Activated effector memory CD4-positive, alpha-beta T cell treated with anti-CD3 and anti-CD28 coated beads, Interleukin-2, amount 50 U/mL, for 16 hours (primary cell): ENCODE measurements at places on chromosomes 4 and X.

GRCh38 chr4:106978046-106978774, 57.9 kb downstream of the DKK2 start:
- DNase-seq = no peak

GRCh38 chr4:74374561-74375327, 9.8 kb downstream of the EREG start:
- peak; percentile 61 for DNase-seq

- no peak for DNase-seq
Observed at GRCh38 chrX:107603429-107604159, 24.7 kb upstream of the PRPS1 start.

DNA sequence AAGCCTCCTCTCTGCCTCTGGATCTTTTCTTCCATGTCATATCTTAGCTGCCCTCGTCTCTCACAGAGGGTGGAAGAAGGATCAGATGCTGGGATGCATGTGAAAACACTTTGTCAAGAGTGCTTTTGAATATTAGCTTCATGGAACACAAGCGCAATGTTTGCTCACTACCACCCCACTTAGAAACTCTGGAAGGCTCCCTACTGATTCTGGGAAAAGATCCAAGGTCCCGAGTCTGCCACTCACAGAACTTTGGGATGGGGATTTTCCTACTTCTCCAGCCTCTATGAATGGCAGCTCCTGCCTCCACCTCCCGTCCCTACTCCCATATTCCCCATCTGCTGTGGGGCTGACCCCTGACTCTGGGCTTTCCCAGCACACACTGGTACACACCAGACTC, 40.2 kb upstream of the CRMP1 start:
- no peak for DNase-seq

GRCh38 chr4:189613207-189613606, 327.5 kb upstream of the FRG1 start:
- no peak for DNase-seq

- DNase-seq = no peak
Observed at GRCh38 chr4:37652747-37653527, 33.2 kb downstream of the RELL1 start.

DNA sequence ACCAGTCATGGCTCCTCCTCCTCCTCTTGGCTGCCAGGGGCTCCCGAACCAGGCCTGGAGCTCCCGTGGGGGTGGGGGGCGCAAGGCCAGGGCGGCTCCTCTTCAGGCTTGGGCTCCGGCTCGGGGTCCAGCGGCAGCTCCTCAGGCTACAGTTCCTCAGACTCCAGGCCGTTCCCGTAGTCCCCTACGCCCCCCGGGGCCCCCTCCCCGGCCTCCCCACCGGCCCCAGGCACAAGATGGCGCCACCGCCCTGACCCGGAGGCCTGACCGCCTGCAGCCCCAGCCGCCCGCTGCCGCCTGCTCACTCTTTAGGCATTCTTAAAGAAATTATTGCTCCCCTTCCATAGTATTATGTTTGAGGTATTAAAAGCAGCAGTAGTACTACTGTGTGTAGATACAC, 54.5 kb downstream of the TAF1 start:
- DNase-seq = no peak

DNA sequence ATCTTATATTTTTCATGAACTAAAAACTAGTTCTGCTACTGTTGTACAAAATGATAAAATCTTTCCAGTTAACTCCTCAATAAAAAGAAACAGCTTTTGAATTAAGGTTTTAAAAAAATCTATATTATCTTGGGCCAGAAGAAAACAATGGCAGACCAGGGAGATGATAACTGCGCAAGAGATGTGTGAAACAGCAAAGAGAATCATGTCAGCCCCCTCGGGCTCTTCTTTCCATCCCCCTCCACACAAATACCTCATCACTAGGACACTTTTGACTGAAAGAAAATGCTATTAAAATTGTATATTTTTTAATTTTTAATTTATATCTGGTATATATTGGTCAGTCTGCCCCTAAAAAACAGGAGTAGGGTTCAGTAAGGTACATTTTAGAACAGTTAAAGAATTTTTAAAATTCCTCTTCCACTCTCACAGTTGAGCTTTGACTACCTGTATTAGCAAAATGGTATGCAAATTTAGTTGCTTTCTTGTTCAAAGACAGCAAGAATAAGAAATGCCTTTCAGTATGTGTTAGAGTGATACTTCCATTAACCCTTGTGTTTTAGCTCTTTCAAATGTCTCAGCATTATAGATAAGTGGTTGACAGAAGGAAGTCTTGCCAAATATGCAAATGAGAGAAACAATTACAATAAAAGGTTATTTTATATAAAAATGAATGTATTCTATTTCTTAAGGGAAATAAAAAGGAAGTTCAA, 36.4 kb upstream of the LCORL start:
- no peak for DNase-seq

DNA sequence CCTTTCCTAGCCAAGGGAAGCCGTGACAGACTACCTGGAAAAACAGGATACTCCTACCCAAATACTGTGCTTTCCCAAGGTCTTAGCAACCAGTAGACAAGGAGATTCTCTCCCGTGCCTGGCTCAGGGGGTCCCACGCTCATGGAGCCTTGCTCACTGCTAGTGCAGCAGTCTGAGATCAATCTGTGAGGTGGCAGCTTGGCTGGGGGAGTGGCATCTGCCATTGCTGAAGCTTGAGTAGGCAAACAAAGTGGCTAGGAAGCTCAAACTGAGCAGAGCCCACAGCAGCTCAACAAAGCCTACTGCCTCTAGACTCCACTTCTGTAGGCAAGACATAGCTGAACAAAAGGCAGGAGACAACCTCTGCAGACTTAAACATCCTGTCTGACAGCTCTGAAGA, 177.1 kb downstream of the PARM1 start:
- DNase-seq = no peak

DNA sequence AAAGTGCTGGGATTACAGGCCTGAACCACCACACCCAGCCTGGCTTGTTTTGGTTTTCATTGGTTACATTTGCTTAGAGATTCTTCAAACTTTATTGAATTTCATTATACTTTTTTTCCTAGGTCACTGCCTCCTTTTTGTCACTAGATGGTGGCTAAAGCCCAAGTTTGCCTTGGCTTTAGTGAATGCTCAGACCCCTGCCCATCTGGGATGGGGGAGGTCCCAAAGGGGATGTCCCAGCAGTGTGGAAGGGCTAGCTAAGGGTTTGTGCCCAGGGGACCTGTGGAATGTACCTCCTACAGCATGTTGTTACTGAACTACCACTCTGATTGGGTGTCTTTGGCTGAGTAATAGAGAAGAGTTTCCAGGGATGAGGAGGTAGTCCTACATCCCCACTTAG, 58.4 kb downstream of the CEP135 start:
- DNase-seq = no peak

DNA sequence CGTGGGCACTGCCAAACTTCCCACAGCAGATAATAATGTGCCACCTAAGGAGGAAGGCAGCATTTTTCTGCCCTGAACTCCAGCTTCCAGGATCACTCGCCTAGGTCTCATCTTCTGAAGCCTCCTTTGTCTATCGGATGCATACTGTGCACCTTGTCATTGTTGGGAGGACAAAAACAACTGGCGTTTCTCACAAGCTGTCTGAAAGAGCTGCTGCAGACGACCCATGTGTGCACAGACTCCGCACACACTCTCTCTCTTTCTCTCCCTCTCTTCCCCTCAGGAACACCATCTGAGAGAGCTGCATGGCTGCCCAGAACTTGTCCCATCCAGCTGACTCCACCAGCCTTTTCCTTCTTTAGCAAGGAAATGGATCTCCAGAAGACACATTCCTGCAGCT, 83.0 kb downstream of the MAML3 start:
- no peak for DNase-seq

DNA sequence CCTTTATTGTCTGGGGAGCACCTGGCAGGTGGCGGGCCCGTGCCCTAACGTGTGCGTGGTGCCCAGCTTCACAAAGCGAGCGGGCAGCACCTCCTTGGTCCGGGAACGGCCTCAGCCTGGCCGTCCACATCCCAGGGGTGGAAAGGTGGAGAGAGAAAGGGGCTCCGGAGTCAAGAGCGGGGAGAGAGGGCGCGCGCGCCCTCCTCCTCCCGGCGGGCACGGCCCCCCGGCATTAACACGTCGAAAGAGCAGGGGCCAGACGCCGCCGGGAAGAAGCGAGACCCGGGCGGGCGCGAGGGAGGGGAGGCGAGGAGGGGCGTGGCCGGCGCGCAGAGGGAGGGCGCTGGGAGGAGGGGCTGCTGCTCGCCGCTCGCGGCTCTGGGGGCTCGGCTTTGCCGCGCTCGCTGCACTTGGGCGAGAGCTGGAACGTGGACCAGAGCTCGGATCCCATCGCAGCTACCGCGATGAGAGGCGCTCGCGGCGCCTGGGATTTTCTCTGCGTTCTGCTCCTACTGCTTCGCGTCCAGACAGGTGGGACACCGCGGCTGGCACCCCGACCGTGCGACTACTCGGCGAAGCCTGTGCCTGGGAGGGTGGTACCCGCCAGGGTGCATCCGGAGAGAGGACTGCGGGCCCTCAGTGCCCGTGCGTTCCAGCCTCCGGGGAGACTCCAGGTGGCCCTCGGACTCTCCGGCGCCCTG, at the start of gene KIT:
KIT (plus strand) TSS at position 407 of the 701 bp plus-strand sequence; CDS start at position 465, 58 bp downstream.
- peak; percentile 64 for DNase-seq

- no peak for DNase-seq
Observed at GRCh38 chr4:74821541-74821940, 27.2 kb upstream of the BTC start.

GRCh38 chr4:111792632-111793031, 352.6 kb upstream of the FAM241A start:
- DNase-seq = no peak

- no peak for DNase-seq
Observed at GRCh38 chrX:13786048-13786447, 30.8 kb downstream of the GPM6B start.

DNA sequence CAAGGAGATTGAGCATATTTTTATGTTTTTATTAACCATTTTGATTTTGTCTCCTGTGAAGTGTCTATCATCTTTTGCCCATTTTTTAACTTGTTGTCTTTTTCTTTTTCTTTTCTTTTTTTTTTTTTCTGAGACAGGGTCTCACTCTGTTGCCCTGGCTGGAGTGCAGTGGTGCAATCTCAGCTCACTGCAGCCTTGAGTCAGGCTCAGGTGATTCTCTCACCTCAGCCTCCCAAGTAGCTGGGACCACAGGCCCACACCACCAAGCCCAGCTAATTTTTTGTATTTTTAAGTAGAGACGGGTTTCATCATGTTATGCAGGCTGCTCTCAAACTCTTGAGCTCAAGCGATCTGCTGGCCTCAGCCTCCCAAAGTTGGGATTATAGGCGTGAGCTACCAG, 4.6 kb upstream of the ADD1 start:
- no peak for DNase-seq

DNA sequence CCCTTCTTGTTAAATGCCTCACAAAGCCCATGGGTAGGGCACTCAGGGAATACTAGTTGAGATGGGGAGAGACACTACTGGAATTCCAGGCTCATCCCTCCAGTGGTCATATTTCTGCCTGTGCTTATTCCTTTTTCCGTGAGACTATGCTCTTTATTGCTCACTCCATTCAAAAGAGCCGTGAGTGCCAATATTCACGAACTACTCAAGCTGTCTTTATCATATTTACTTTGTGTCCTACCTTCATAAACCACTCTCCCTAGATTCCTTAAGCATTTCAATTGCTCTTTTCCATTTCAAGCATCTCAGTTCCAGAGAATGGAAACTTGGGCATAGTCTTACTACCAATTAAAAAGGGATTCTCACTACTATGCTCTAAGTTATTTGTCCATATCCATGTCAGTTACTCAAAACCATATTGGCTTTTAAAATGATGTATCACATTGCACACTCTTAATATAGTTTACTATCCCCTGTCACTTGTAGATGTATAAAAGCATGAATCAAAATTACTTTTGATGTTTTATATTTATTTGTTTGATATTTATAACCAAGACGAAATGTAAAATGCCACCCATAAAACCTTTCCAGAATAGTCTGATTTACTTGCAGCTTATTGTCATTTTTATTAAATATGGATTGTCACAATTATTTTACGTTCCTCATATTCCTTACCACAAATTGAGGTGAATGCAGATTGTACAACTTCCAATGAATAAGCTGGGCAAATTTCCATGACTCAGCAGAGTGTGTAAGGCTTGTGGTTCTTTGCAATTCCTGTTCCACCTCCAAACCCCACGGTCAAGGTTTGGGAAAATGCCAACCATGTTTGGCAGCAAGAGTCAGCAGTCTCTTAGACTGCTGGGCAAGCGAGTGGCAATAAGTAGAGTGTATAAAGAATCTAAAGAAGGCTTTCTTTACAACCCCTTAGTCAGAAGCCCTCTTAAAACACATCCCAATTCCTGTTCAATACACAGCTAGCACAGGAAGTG, 24.4 kb downstream of the ENOX2 start:
- DNase-seq = no peak

- DNase-seq = no peak
Observed at GRCh38 chr4:110837896-110838450, 215.1 kb upstream of the PITX2 start.

DNA sequence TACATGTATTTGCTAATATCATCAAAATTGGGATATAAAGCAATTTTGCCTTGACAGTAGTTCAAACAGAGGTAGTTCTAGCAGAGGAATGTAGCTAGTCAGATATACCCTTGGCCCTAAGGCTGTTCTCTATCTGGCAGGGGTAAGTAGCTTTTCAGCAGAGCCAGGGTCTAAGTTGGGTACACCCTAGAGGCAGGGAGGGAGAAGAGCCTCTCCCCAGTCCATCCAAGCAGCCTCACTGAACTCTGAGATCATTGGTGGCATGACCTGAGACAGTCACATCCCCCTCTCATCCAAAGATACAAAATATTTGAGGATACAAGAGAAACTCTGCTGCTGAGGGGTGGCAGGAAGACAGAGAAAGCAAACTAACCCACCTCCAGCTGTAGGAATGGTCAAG, 343.7 kb downstream of the DHX15 start:
- no peak for DNase-seq

DNA sequence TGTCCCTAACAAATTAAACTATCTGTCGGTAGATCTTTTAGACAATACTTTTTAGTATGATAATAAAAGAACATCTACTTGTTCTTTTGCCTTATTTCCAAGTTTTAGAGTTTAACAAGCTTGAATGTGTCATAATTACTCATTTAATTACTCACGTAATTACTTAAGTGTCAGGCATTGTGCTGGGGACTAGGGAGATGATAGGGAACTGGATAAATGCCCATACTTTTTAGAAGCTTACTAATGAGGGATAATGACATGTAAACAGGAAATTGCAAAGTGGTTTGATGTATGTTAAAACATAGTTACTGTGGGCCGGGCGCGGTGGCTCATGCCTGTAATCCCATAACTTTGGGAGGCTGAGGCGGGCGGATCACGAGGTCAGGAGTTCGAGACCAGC, 158.3 kb downstream of the DMD start:
- DNase-seq = no peak

- DNase-seq = no peak
Observed at GRCh38 chr4:53348046-53348445, 17.8 kb downstream of the SCFD2 start.

DNA sequence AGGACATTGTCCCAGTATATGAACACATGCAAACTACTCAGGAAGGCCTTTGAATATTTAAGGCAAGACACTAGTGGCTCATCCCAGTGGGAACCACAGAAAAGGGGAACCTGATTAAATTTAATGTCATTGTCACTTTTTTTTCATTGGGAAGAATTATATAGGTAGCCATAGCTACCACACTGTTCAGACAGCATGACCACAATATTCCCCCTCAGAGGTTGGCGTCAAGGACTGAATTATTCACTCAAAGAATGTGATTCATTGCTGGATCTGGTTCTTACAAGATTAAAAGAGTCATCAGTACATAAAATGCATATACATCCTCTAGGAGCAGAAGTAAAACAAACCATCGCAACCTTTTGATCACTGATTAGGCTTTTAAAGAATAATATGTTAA, 92.0 kb upstream of the SMARCAD1 start:
- no peak for DNase-seq
